ENCODE measurements at places on chromosomes 7 and 10. TPM values are rescaled to one million over a fixed set of nuclear protein-coding genes. Genes with fewer than 3 reads are reported as not detected.

The CHAT gene
- 0.93 TPM for total RNA-seq

The TRIM50 gene
- 16.3 TPM for total RNA-seq

The GRB10 gene
- total RNA-seq: 57.7 TPM

- no peaks in the 10 kb centered on the region for H3K27me3 ChIP-seq
- DNase-seq: no peak
- no peaks in the 10 kb centered on the region for H3K4me1 ChIP-seq
- no peak overlapping the region for H3K4me3 ChIP-seq
- no peak overlapping the region for H3K27ac ChIP-seq
These were observed 80.6 kb upstream of the NAMPT start for GRCh38 chr7:106365252-106366005.

GRCh38 chr10:12961416-12962205 lies 39.9 kb downstream of the CCDC3 start:
- no peak overlapping the region for H3K4me3 ChIP-seq
- DNase-seq: no peak
- peak overlapping the region; percentile 57 for H3K27ac ChIP-seq
- H3K27me3 ChIP-seq: no peaks in the 10 kb centered on the region

GRCh38 chr10:60433684-60434083 lies 44.0 kb upstream of the ANK3 start:
- DNase-seq: no peak
- no peak overlapping the region for H3K4me3 ChIP-seq
- H3K27ac ChIP-seq: no peak overlapping the region
- no peaks in the 10 kb centered on the region for H3K4me1 ChIP-seq
